ENCODE measurements at places on chromosomes 6 and 20.

DNA sequence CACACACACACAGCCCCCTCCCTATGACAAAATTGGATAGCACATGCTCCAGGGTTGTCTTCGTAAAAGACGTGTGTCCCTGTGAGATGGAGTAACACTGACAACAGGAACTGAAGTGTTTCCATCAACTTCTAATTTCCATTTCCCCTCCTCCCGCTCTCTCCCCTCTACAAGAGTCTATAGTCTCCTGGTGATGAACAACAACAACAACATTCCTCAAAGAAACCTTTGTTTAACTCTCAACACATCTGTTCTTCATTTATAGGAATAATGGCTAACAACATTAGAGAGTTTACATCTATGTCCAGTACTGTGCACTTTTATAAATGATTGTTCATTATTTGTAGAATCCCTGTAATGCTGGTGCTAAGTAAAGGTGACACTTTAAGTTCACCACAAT lies 205.8 kb upstream of the SSTR4 start:
- no peak for DNase-seq

- DNase-seq = no peak
Measured at GRCh38 chr20:42721923-42722322, 467.8 kb downstream of the PTPRT start.

DNA sequence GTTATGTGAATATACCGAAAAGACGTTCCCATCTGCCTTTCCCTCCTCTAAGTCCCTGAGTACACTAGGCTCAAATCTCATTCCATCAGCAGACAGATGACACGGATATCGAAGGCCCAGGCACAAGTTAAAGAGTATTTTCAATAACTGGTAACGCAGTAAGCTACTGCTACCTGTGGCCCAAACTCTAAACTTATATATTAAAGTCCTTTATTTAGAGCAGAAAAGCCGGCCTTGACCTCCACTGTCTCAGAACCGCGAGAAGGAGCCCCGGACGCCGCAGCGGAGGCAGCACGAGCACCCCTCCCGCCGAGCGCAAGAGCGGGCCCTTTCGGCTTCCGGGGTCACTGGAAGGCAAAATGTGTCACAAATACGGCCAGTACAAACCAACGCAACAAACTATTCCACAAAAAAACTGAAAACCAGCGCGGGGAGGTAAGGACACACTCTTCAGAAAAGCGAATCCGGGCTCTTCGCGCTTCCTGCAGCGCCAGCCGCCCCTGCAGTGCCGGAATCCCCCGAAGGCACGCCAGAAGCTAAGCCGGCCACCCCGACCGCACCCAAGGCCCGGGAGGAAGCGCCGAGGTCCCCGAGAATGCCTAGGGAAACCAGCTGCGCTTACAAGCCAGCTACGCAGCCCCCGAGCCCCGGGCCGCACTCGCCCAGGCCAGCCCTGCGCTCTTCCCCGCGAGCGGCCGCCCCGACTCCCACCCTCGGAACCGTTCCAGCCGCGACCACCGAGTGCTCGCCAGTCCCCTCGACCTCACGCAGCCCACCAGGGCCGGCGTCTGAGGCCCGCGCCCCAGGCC lies 681 bp downstream of the DIDO1 start:
- no peak for DNase-seq

DNA sequence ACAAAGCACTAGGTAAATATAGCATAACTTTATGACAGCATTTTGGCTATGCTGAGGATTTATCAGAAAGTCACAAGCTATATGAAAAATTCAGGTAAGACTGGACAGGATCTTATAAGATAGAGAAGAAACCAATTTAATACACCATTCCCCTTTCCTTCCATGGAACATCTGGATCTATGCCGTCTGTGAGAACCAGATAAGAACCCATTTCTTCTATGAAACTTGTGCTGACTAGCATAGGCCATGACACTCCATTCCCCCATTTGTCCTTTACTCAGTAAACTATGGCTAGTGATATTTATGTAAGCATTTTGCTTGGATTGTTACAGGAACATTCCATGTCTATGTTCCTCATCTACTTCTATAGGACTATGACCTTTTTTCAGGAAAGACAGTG lies 437.7 kb downstream of the ADGRB3 start:
- DNase-seq = no peak

DNA sequence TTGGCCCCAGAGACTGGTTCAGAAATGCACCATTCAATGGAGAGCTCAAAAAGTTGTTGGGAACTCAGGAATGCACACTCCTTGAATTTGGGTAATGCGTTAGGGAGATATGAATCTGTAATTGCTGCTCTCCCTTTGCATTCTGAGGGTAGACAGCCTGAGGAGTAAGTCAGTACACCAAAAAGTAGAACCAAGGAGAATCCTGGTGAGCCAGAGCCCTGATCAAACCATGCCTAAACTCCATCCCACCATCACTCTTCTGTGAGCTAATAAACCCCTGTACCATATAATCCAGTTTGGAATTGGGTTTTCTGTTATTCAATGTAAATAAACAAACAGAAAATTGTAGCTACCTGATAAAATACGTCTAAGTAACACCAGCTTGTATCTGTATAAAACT lies 90.2 kb downstream of the KIF16B start:
- DNase-seq = no peak

DNA sequence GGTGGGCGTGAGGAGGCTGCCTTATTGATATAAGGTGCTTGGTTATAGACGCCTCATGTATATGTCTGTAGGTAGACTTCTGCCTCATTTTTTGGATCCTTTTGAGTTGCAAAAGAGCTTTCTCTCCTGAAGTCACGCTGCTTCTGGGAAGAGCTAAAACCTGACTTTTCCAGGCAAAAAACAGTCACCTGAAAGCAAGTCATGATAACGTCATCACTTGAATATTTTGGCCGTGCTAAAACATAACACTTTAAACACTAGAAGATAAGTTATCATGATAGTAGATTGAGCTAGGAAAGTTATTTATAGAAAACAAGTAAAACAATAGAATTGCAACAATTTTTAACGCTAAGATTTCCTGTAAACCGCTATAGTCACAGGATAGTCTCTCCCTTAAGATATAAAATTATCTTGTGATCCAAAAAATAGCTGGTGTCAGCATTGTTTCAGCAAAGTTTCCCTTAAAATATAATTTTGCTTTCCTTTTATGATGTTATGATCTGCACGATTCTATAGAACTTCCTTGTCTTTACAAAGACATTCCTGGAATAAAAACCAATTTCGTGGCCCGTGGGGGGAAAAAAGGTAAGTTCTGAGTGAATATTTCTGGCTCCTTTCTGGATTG lies 69.0 kb upstream of the AKAP12 start:
- DNase-seq = no peak

DNA sequence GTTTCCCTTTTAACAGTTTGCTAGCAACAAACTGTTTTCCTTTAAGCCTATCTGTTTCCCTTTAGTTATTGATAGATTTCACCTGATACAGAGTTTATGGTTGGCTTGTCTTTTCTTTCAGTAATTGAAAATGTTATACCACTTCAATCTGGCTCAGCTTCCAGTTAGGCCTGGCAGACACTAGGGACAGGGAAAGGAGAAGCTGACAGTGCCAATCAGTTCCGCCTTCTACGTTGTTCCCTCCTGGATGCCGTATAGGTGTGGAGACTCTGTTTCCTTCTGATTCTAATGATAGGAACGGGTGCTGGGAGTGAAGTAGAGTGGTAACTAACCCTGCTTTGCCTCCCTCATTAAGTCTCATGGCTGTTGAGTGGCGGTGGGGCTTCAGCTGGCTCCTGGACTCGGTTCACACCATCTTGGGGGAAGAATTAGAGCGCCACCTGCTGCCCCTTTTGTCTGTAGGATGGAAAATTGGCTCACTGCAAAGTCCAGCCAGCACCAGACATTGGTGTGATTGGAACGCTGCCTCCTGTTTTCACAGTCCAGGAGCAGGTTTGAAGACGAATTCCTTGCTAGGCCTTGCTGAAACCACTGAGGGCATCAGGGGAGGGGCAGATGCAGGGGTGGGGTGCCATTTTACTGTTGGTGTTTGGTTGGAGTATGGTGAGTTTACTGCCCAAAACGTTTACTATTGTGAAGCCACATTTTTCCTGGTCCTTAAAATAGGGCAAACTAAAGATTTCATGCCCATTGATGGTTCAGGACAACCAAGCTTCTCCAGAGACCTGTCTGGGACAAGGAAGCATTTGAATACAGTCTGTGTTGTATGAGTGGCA lies 1729.5 kb downstream of the GRIK2 start:
- DNase-seq = no peak

GRCh38 chr6:20205722-20206161 lies 6.5 kb downstream of the MBOAT1 start:
- no peak for DNase-seq

DNA sequence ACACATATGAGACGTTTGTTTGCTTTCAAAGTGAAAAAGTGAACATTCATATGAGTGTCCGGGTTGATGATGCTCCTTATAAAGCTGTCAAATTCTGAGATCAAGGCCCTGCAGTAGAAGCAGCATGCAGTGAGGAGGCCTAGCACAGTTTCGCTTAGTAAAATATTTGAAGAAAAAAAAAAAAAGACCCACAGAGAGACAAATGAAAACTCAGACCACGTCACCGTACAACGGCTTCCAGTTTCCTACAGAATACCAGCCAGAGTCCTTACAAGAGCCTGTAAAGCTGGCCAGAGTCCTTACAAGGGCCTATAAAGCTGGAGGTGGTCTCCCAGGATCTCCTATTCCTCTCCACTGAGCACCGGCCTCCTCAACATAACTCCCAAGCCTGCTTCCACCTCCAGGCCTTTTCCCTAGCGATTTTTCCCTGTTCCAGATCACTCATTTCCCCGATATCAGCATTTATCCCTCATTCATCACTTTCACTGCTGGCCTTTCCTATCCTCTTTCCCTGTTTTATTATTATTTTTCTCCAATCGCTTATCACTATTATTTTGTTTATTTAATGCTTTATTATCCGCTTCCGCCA lies 1.5 kb upstream of the HMGN4 start:
- DNase-seq = no peak

GRCh38 chr6:80457439-80457933 lies 351.0 kb downstream of the BCKDHB start:
- DNase-seq = no peak

DNA sequence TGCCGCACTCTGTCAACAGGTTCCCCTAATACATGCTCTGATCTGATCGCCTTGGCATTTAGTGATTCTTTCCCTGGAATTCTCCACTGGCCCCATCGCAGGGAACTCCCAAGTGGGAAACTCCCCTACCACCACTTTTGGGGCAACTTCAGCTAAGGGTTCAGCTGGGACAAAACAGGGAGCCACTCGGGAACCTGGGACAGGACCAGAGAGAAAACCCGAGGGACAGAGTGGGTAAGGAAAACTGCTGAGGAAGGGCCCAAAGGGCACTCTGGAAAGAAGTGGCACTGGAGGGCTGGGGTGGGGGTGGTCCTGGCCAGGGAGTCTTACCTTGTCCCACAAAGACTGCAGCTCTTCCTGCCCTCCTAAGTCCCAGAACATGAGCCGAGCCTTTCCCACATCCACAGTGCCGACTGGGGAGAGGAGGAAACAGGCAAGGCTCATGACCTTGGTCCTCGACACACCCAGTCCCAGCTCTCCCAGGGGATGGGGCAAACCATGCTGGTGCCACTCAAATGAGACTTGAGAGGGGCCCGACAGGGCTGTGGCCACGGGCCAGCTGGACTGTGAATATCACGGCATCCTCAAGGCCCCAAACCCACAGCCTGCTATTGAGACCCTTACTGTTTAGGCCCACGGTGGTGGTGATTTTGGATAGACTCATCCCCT lies 1.6 kb downstream of the ARFRP1 start:
- DNase-seq = no peak

- no peak for DNase-seq
Measured at GRCh38 chr6:118844915-118845314, 49.0 kb upstream of the ASF1A start.

DNA sequence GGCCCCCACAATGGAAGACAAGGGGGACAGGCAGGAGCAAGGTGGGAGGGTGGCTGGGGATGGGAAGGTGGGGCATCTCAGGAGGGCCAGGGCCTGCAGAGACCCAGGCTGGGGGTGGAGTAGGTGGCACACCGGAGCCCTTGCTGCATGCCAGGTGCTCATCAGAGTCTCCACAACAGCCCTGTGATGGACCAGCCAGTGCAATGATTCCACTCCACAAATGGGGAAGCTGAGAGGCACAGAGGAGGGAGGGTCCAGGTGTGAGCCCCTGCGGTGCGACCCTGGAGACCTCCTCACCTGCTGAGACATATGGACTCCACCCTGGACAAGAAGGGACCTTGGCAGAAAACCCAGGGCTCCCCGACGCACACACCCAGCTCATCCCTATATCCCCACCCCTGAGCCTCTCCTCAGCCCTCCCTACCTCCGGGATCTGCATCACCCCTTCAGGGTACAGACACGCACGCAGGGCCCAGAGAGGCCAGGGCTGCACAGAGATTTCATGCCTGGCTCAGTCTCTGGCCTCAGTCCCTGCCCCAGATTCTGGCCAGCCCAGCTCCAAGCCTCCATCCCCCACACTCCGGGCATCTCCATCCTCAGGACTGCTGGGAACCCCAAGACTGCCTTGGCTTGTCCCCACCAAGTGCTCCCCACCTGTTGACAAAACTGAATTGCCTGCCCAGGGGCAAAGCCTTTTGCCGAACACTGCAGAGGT lies 7.1 kb upstream of the GRM4 start:
- DNase-seq = no peak

DNA sequence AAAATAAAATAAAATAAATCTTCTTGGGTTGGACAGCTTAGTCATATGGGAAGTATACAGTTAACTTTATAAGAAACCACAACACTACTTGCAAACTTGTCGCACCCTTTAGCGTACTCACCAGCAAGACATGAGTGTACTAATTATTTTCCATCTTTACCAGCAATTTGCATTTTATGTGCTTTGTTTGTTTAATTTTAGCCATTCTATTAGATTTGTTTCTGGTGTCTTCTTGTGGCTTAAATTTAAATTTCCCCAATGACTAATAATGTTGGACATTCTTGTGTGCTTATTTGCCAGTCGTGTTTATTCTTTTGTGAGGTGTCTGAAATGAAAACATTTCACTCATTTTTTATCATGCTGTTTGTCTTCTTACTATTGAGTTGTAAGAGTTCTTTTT lies 1172.2 kb upstream of the CITED2 start:
- DNase-seq = no peak

GRCh38 chr6:97032955-97033354 lies 108.4 kb downstream of the KLHL32 start:
- no peak for DNase-seq

GRCh38 chr20:53524589-53525312 lies 68.9 kb downstream of the ZNF217 start:
- no peak for DNase-seq

DNA sequence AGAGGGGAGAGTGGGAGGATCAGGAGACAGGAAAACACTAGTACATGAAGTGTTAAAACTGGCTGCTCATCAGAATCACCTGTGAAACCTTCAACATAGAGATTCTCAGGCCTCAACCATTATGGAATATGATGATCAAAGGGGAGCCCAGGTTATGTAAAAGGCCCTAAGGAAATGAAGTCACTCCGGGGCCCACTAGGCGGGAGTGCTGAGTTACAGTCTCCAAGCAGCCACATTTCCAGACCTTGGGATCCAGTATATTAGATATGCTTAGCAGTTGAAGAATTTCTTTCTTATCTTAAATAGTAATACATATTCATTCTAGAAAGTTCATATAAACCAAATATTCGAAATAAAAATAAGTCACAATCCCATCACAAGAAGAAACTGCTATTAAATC lies 476.3 kb downstream of the PRKN start:
- no peak for DNase-seq

- no peak for DNase-seq
Measured at GRCh38 chr6:83044091-83044768, 21.4 kb downstream of the UBE3D start.
